ENCODE measurements at places on chromosomes 7 and 10.

GRCh38 chr10:3777981-3778691 is 6.9 kb downstream of the KLF6 start:
- no peak for DNase-seq

GRCh38 chr7:35738889-35739288 is 44.0 kb upstream of the HERPUD2 start:
- DNase-seq = no peak

- no peak for DNase-seq
These were observed 163.9 kb downstream of the CACNB2 start for GRCh38 chr10:18303851-18304801.

DNA sequence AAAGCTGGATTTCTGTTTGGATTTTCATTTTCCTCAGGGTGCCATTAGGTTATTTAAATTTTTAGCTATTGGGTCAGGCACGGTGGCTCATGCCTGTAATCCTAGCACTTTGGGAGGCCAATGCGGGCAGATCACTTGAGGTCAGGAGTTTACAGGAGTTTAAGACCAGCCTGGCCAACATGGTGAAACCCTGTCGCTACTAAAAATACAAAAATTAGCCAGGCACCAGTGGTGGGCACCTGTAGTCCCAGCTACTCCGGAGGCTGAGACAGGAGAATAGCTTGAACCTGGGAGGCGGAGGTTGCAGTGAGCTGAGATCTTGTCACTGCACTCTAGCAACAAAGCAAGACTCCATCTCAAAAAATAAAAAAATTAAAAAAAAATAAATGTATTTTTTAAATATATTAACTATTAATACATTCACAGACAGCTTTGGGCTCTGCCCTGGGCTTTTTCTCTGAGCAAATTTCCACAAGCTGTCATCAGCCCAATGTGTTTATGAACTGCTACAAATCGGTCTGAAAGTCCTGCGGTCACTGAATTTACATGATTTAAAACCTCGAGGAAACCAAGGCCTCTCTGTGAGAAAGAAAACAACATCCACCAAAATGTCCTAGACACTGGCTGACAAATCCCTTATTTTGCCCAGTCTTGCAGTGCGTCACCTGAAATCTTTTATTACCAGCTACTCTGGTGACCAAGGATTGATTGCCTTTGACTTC is 19.2 kb upstream of the PLEKHS1 start:
- no peak for DNase-seq

All from NK-92 treated with Interleukin-12 subunit alpha and Interleukin-12 subunit beta, amount 100 ng/mL, for 24 hours (cell line).